ENCODE measurements at places on chromosomes 3 and 15. TPM values are rescaled to one million over a fixed set of nuclear protein-coding genes. Genes with fewer than 3 reads are reported as not detected.

The SMCO1 gene
- not detected for total RNA-seq

The MSL2 gene
- 14.4 TPM for total RNA-seq

The MKRN2OS gene
- total RNA-seq: not detected

GRCh38 chr15:81174125-81174791 is 22.4 kb upstream of the IL16 start:
- DNase-seq: no peak
